ENCODE measurements at places on chromosomes 5 and 9.
A peak's percentile ranks its signal among the peaks of the same experiment; 100 is the strongest.

- DNase-seq: peak; percentile 31
Measured at GRCh38 chr5:159762921-159763320, 153.4 kb upstream of the ADRA1B start.

- DNase-seq: no peak
Measured at GRCh38 chr5:81371354-81371876, 22.5 kb downstream of the ACOT12 start.

DNA sequence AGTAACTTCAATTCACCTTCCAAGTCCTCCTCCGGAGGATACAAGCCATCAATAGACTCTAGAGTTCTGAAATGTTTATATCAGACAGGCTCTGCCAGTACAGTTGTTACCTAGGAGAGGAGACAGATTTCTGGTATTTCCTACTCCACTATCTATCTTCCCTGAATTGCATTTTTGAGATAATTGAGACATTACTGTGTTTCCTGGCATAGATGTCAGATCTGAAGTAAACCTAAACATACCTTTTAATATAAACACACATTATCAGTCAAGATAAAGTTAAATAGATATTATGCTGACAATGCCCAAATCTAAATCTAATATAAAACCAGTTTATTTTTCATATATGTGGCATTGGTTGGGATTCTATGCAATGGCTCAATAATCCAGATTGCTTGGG lies 8.2 kb upstream of the TYRP1 start:
- no peak for DNase-seq

- no peak for DNase-seq
Measured at GRCh38 chr9:70172532-70172931, 86.2 kb upstream of the SMC5 start.

- DNase-seq: no peak
Measured at GRCh38 chr9:6194934-6195333, 20.7 kb upstream of the IL33 start.
